ENCODE measurements at places on chromosomes 6 and 20. TPM values are rescaled to one million over a fixed set of nuclear protein-coding genes. Genes with fewer than 3 reads are reported as not detected.

Gene CAPN11
- not detected for total RNA-seq

Gene MYH7B
- total RNA-seq, result 0.58 TPM

Gene OSBPL2
- 66.3 TPM for total RNA-seq

Gene STX11
- 2.2 TPM for total RNA-seq

Gene KHDC1
- 18.7 TPM for total RNA-seq

Gene DACT2
- not detected for total RNA-seq

Gene SASH1
- 19.4 TPM for total RNA-seq

Gene EGFL8
- 51.8 TPM for total RNA-seq

Gene FAXC
- total RNA-seq, result 2.2 TPM
